Fibroblast of skin of scalp (primary cell): ENCODE measurements at places on chromosomes 13 and 19.
A peak's percentile ranks its signal among the peaks of the same experiment; 100 is the strongest.

DNA sequence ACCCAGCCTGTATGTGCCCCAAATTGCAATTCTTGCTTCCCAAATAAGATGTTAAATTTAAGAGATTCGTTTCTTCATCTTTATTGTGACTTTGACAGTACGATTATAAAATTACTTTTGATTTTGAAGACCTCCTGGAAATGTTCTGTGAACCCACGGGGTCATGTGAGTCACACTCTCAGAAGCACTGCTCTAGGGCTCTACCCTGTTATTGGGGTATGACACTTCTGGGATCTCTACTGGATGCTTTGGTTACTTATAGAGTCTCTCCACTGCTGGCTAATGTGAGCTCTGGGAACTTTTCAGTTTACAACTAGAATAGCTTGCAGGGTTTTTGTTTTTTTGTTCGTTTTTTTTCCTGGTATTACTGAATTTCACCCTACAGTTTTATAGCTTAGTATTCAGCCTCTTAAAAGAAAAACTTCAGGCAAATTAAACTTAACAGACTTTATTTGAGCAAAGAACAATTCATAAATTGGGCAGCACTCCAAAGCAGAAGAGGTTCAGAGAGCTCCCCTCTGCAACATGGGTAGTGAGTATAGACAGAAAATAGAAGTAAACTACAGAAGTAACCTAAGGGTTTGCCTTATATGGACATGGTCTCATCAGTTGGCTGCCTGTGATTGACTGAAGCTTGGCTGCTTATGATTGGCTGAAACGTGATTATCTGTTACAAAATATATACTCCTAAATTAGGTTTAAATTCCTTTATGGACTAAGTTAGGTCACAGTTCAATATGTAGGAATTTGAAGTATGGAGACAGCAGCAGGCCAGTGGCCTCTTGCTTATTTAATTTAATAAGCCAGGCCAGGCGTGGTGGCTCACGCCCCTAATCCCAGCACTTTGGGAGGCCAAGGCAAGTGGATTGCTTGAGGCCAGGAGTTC lies 28.5 kb upstream of the PSPC1 start:
- peak; percentile 29 for DNase-seq

DNA sequence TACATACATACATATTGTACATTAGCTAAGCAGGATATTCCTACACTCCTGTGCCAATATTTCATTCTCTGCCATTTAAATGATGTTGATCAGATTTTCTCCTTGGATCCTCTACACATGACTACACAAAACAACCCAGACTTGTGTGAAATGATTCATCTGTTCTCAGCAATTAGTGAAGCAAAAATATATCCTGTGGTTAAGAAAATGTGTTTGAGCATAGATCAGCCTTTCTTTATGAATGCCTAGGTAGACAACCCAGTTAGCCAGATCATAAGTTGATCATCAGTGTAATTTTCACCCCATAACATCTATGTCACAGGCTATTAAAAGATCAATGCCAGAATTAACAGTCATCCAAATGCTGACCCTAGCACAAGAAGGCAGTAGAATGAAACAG lies 275.2 kb upstream of the EDNRB start:
- no peak for DNase-seq

DNA sequence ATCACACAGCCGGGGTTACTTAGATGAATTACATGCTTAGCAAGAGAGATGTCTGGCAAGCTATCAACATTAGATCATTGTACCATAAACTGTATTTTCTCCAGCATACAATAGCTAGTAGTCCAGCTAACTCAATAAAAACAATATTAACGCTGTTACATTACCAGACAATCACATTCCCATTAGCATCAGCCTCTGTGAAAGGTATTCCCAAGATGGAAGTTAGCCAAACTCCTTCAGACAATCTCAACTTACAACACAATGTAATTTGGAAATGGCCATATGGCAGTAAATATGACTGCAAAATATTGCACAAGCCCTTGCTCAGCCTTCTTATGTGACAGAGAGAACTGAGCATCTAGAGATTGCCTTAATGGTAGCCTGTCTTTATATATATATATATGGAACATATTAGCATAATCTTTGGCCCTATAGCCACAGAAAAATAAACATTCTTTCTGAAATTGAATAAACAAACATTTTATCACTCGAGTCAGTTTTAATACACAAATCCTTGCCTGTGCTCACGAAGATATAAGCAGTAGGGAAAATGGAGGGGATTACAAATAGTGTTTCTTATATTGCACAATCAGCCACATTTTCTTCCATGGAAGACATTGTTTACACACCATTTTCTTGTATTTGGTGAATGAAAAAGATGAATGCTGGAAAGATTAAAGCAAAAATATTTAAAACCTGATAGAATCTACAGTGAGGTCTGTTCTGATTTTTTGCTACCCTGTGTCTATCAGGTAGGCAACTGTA lies 1060.5 kb downstream of the DIAPH3 start:
- peak; percentile 62 for DNase-seq

- DNase-seq: no peak
These were observed 442 bp upstream of the RFC3 start for GRCh38 chr13:33817513-33817900.

GRCh38 chr19:10863107-10863717 lies 8.1 kb upstream of the CARM1 start:
- peak; percentile 44 for DNase-seq

DNA sequence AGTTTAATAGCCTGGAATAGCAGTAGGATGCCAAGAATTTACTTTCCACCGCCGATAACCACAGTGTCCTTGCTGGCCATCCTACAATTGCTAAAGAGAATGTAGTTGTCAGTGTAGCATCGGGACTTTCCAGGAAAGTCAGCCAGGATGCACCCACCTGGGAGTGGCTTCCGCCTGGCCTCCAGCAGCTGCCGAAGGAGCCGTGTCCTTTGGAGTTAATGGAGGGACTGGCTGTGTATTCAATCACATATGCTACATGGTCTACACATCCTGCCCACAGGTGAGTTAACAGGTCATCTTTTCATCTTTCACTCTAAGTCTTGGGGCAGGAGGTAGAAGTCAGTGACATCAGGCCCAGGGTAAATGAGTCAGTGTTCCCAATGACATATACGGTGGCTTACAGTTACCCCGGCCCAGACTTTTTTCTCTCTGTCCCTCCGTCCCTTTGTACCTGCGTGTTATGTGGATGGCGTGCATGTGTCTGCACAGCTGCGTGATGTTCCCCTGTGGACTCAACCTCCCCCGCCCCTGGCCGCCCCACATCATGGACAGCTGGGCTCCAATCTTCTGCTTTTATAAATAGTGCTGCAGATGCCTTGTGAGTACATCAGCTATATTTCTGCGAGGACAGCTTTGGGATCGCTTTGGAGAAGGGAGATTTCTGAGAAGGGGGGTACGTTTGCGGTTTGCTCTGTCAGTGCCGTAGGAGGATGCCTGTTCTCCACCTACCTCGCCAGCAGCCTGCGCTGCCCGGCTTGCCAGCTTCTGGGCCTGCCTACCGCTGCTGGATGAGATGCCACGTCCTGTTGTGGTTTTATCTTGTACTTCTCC lies 63.1 kb downstream of the ATP11A start:
- no peak for DNase-seq

DNA sequence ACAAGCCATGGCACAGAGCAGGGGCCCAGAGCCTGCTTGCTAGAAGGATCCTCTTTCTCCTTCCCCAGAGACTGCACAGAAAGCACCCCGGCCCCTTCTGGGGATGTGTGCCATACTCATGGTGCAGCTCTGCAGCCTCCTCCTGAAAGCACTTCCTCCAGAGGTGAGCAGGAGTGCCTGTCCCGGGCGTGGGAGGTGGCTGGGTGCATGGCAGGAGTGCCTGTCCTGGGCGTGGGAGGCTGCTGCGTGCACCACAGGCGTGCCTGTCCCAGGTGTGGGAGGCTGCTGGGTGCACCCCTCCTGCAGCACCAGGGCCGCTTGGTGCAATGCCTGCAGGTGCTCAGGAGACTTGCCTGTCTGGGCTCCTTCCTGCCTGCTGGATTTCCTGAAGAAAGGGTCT lies 913.3 kb downstream of the UQCRFS1 start:
- no peak for DNase-seq

GRCh38 chr19:22783651-22784410 lies at the start of gene ZNF99:
ZNF99 (minus strand) TSS chr19:22784151; CDS start chr19:22784016, 135 bp downstream.
- DNase-seq: no peak

DNA sequence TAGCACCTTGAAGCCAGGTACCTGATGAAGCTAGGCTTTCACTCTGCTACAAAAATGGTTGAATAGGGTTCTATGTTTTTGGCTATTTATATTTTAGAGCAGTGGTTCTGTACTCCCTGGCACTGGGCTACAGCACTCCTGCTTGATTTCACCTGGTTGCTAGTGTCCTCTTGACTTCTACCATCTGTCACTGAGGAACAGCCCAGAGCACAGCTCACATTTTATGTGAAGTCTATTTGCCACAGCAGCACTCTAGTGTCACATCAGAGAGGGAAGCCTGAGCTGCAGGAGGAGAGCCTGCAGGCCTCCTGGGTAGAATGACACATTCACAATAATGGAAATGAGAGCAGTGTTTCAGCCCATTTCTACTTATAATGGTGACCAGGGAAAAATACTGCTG lies 184.2 kb downstream of the ZNF486 start:
- DNase-seq: no peak

DNA sequence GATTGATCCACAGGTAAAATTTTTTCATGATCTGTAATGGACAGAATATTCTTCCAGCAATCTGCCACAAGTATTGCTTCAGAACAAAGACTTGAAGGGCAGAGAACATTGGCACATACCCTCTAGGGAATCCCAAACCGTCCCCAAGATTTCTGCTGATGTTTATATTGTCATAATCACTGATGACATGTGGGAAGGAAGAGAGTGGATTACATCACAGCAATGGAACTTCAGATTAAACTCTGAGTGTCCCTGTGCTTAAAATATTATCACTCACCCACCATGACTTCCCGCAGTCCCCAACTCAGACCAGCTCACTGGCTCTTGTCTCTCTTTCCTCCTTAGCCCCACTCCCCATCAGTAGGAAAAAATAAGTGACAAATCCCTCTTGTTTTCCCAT lies 8.5 kb upstream of the TPT1 start:
- no peak for DNase-seq

DNA sequence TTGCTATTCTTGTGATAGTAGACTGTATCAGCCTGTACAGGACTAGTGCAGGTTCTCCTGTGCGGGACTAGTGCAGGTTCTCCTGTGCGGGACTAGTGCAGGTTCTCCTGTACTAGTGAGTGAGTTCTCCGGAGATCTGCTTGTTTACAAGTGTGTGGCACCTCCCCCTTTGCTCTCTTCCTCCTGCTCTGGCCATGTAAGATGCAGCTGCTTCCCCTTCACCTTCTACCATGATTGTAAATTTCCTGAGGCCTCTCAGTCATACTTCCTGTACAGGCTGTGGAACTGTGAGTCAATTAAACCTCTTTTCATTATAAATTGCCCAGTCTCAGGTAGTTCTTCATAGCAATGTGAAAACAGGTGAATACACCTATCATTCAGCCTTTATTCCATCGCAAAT lies 289.6 kb downstream of the TEX29 start:
- DNase-seq: no peak

GRCh38 chr19:19213426-19214158 lies 1.8 kb downstream of the NCAN start:
- DNase-seq: no peak

DNA sequence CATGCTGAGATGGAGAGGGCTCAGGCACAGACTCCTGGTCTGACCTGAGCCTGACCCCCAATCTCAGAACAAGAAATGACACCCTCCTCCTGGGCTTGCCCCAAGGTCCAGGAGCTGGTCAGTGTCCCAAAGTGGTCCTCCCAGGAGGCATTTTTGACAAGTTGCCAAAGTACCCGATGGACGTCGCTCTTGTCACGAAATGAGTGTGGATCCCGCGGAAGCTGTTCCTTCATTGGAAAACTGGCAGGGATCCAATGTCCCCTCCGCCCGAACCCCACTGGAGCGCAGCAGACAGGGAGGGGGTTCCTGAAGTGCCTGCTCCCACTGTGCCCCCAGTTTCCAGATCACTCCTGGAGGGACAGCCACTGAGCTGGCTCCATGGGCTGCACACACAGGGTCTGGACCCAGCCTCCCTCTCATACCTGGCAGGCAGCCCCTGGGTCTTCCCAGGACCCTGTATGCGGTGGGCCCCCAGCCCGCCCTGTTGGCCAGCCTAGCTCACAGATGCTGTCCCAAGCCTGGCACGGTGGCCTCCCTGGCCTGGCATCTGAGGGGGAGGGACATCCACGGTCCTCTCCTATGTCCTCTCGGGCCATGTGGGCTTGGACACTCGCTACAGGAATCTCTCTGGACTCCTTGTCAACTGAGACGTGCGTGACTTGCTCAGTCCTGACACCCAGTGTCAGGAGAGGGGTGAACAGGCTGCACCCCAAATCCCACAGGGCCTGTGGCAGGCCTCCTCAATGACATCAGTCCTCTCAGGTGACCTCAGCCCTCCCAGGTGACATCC lies 12.8 kb upstream of the ZNF14 start:
- DNase-seq: no peak

GRCh38 chr19:1173159-1173844 lies 766 bp downstream of the SBNO2 start:
- DNase-seq: no peak

- peak; percentile 73 for DNase-seq
These were observed 153.3 kb downstream of the TNFRSF19 start for GRCh38 chr13:23723471-23723870.

GRCh38 chr19:5719274-5719960 lies 529 bp downstream of the LONP1 start:
- no peak for DNase-seq

- DNase-seq: no peak
These were observed 405.2 kb upstream of the PRR20A start for GRCh38 chr13:56735537-56735942.

GRCh38 chr13:50594276-50595051 lies 249.0 kb downstream of the DLEU7 start:
- no peak for DNase-seq

GRCh38 chr13:114071410-114071809 lies 61.0 kb downstream of the RASA3 start:
- no peak for DNase-seq

- no peak for DNase-seq
These were observed 13.7 kb upstream of the MED26 start for GRCh38 chr19:16641695-16642094.

GRCh38 chr19:687569-688166 lies 7.6 kb downstream of the PRSS57 start:
- no peak for DNase-seq

DNA sequence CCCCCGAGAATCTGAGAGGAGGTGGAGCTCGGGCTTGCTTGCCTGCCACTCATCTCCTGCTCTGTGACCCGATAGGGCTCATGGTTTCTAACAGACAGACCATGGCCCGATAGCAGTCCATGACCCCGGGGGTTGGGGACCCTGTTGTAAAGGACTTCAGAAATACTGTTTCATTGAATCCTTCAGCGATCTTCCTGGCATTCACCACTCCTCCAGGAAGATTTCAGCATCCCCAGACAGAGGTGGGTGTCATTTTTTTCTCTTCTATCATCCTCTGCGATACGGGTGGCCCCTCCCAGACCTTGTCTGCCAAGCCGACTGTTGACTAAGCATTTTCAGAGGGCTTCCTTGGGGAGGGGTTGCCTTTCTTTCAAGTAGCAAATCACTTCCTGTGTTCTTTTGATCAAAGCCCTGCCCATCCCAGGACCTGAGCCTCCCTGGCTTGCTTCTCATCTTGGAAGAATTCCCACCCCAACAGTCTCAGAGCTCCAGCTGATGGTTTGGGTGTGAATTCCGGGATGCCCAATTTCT lies 1.7 kb downstream of the MYO1F start:
- DNase-seq: peak; percentile 55
